ENCODE measurements at places on chromosomes 4 and X.

GRCh38 chrX:101493225-101493624 lies 8.0 kb downstream of the ARMCX4 start:
- no peak for DNase-seq

DNA sequence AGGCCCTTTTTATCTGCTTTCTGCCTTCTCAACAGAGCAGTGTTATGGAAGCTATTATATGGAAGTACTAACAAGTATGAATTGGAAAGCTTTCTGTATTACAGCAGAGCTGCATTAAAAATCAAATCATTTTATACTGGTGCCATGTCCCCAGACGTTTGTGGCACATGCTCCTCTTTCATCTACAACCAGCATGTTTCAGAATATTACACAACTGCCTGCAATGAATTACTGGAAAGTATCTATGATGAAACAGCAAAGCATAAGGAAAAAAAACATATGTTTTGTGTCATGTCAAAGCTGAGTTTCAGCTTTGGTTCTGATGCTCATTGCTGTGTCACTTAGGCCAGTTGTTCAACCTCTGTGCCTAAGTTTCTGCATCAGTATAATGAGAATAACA lies 576.8 kb downstream of the GBA3 start:
- DNase-seq: no peak

- no peak for DNase-seq
Measured at GRCh38 chrX:43968359-43968781, 4.8 kb downstream of the NDP start.

GRCh38 chrX:123184219-123184865 lies at the start of gene GRIA3:
Gene GRIA3, plus strand, starts transcription at chrX:123184278. Its CDS starts 258 bp downstream, at chrX:123184536.
- peak; percentile 67 for DNase-seq

GRCh38 chrX:63784902-63785707 lies at the start of gene ARHGEF9:
Gene ARHGEF9, minus strand, starts transcription at chrX:63785214. Its CDS starts 69 bp downstream, at chrX:63785145.
- peak; percentile 81 for DNase-seq

DNA sequence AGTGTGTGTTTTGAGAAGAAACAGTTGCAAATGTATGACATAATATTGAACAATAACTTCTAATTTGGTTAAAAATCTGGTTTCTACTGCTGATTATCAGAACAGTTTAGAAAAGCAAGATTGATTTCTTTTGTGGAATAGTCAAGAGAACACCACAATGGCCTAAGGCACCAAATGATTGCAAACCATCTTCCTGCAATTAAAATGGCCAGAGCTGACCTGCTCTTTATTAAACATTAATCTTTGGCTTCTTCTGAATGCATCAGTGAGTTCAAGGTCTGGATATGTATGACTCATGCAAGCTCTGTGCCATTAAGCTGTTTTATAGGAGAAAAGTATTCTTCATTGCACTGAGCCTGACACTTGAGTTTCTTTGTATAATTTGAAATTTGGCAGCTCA lies 107.8 kb upstream of the PDHA2 start:
- DNase-seq: no peak

DNA sequence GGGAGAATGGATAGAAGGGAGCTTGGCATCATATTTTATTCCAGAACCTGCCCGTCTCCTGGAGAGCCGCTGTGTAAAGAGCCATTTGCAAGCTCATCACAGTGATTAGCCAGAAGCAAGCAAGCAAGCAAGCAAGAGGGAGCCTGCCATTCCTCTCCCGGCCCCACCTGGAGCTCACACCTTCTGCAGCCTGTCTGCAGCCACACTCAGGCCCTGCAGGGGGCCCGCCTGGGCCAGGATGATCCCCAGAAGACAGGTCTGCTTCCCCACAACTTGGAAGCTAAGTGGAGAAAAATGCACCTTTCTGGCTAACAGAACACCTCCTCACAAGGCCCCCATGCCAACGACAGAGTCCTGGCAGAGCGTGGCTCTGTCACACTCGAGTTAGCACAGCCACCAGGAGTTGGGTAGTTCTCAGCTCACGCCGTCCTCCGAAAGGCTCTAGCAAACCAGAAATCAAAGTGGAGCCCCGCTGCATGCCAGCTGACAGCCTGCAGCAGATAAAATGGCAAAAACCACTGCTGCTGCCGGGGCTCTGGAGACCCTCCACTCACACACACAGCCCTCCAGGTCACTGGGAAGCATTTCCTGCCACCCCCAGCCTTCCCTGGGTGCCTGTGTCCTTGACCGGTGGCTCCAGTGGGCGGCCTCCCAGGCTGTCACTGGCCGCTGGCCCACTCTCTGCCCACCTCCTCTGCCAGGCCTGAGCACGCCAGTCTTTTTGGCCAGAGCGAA lies 54.9 kb downstream of the DCTD start:
- no peak for DNase-seq

GRCh38 chr4:73705056-73705432 lies 35.3 kb upstream of the CXCL8 start:
- DNase-seq: no peak

GRCh38 chrX:16469870-16470269 lies 180.1 kb upstream of the S100G start:
- DNase-seq: no peak

DNA sequence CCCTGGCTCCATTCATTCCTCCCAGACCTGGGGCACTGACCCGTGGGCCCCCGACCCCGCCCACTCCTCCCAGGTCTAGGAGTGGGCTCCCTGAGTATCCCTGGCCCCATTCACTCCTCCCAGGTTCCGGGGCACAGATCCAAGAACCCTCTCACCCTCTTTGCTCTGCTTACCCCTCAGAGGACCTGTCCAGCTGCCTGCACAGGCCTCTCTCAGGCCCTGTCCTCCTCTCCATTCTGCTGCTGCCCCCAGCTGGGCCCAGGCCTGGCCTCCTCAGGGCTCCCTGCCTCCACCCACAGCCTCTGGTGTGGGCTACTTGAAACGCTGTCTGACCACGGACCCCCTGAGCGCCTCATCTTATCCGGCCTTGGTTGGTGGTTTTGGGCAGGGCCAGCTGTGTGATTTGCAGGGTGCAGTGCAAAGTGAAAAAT lies 217.7 kb upstream of the PSAPL1 start:
- no peak for DNase-seq

DNA sequence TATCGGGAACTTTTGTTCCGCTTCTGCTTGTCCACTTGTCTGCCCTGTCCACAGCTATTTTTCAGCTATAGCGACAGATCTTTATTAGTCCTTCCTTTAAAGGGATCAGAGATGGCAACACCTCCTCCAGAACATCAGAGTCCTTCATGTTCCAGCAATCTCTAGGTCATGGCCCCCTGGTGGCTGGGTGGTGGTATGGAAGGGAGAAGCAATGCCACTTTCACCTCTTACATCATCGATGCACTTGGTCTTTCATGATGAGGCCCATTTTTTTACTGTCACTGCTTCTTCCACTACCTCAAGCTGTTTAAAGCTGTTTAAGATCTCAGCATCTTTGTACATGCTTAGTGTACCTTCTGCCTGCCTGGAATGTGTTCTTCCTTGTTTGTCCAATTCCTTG lies 106.7 kb downstream of the ARHGAP6 start:
- DNase-seq: no peak

- DNase-seq: no peak
Measured at GRCh38 chrX:15804563-15804962, 14.3 kb downstream of the ZRSR2 start.

DNA sequence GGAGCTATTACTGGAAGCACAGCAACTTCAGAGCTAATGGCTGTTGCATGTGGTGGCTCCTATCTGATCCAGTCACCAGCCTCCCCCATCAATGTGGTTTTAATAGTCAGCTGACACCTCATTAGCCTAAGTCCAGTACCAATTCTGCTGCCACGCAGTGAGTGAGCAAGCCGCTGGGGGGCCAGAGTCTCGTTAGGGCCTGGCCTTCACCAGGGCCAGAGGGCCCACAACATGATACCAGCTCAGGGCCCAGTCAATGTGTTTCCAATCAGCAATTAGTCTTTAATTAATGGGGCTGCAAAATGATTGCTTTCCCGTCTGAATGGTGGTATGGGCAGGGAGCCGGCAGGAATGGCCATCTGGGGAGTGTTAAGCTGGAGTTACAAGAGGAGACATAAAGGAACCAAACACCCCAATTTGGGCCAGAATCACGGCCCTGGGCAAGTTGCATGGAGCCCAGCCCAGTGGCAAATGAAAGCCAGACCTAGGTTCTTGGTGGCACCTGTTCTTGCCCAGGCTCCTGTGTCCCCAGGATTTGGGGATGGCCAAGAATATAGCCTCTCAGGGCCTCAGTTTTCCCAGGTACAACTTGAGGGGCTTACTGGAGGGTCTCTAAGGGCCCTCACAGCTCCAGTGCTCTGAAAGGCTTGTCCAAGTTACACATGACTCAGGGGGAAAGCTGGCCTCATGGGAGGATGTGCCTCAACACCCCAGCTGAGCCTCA lies 119.2 kb downstream of the EFNB1 start:
- DNase-seq: no peak

DNA sequence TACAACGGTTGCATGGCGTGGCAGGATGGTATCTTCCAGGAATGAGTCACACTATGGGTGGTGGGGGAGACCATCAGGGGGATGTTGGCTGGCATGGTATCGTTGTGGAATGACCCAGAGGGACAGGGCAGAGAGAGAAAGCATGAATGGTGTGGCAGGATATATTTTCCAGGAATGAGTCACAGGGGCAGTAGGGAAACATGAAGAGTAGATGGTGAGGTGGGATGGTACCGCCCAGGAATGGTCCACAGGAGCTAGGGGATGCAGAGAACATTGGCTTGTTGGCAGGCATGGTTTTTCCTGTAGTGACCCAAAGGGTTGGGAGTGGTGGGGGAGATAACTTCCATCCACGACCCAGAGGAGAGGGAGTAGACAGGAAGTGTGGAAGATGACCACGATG lies 62.4 kb downstream of the MAOA start:
- no peak for DNase-seq

- DNase-seq: no peak
Measured at GRCh38 chr4:71307729-71308128, 31.1 kb upstream of the SLC4A4 start.

- DNase-seq: no peak
Measured at GRCh38 chr4:205097-205756, 80.9 kb downstream of the ZNF718 start.

DNA sequence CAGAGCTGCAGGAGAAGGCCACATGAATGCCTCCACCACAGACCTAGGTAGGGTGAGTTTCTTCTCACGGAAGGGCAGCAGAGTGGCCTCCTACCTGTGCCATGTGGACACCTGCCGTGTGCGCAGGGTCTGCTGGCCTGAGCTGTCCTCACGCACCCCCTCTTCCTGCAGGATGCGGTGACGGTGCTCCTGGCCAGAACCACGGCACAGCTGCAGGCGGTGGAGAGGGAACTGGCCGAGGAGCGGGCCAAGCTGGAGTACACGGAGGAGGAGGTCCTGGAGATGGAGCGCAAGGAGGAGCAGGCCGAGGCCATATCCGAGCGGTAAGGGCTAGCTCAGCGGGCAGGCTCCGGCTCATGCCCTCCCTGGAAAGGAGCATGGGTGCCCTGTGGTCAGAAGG lies 28.4 kb upstream of the CLCN4 start:
- DNase-seq: no peak

DNA sequence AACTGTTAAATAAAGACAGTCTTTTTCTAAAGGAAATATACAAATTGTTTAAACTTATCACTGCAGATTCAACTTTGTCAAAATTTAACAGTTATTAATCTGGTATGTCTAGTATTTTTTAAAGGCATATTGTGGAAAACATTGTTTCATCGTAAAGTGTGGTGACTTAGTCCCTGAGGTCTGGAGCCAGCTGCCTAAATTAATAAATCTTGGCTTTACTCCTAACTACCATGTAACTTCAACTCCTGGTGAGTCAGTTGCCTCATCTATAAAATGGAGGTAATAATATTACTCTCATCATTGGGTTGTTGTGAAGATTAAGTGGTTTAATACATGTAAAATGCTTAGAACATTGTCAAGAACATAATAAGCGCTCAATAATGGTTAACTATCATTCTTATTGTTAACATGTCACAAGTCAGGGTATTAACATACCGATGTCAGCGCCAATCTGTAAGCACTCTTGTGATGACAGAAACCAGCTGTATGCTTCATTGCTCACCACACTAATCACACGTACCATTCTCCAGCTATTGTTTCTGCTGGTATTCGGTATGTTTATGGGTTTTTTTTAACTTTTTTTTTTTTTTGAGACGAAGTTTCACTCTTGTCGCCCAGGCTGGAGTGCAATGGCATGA lies 14.1 kb upstream of the SMIM43 start:
- DNase-seq: peak; percentile 68

DNA sequence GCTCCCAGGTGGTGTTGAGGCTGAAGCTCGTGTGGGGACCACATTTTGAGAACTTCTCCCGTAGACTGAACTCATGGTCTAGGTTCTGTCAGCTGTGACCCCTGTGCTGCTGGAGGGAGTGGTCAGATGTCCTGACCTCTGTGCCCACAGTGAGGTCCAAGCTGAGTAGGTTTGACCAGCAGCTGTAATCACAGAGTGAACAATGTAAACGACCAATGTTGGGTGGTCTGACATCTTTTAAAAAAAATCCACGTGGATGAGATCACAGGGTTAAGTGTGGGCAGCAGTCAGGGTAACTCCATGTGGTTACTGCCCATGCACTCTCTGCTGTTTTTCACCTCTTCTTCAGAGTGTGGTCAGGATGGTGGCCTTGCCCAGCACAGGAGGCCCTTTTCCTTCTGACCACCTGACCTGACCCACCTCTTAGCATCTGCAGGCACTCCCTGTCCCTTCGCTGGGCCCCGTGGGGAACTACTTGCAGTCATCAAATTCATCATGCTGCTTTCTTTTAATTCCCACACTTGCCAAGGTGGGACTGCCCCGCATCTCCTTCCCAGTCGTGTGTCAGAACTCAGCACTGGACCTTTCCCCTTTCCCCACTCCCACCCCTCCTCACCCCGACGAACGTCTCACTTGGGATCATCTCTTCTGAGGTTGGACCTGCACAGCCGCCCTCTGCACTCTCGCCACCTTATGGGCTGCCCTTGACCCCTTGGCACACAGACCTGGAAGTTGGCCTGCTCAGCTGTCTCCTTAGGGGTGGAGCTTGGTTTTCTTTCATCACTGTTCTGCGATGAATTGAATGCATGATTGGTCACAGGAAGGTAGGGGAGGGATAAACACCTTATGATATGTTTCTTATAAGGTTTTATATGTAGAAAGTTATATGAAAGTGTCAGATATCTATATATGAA lies 120.1 kb downstream of the PTTG2 start:
- no peak for DNase-seq

GRCh38 chr4:176729489-176729888 lies 63.2 kb downstream of the VEGFC start:
- no peak for DNase-seq

- no peak for DNase-seq
Measured at GRCh38 chrX:24399550-24399949, 39.1 kb downstream of the SUPT20HL1 start.

GRCh38 chr4:189940178-189941004 lies at the start of gene FRG1:
Gene FRG1, plus strand, starts transcription at chr4:189940872. Its CDS starts 138 bp downstream, at chr4:189941010.
- DNase-seq: peak; percentile 98

DNA sequence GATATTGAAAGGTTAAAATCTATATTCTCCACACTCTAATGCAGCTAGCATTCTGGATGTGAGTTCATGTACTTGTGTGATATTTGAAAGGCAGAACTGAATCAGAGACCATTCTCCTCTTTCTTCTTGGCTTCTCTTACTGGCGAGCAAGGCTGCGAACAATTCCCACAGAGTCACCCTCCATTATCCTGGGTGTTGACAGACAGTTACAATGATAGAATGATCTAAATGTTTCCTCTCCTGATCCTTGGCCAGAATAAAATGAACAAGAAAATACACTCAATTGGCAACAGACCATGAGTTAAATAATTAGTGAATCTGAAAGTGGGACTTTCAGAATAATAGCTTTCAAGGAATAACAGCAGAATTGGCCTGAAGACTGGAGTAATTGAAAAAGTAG lies 342.8 kb downstream of the RAPGEF2 start:
- no peak for DNase-seq

GRCh38 chr4:687048-687970 lies 1.6 kb downstream of the SLC49A3 start:
- no peak for DNase-seq

All from retina (tissue), 1 donor.